Fibroblast of lung (primary cell): ENCODE measurements at places on chromosomes 4 and X. TPM values are rescaled to one million over a fixed set of nuclear protein-coding genes. Genes with fewer than 3 reads are reported as not detected.

The SPIN4 gene
- polyA plus RNA-seq, result 8.7 and 9.5 TPM in 2 replicates

- H3K4me1 ChIP-seq, result no peaks in the 10 kb centered on the region
- no peak overlapping the region for H3K4me3 ChIP-seq
- DNase-seq, result no peak
- no peaks in the 10 kb centered on the region for H3K36me3 ChIP-seq
- no peaks in the 10 kb centered on the region for H3K27me3 ChIP-seq
Observed at GRCh38 chrX:134804779-134805178, 146.5 kb upstream of the PLAC1 start.

- H3K36me3 ChIP-seq, result no peaks in the 10 kb centered on the region
- H3K4me1 ChIP-seq, result peaks cover 2% of the 10 kb centered on the region
- no peak overlapping the region for H3K27ac ChIP-seq
- no peak overlapping the region for H3K4me3 ChIP-seq
Observed at GRCh38 chrX:46860557-46860956, 23.7 kb downstream of the RP2 start.

DNA sequence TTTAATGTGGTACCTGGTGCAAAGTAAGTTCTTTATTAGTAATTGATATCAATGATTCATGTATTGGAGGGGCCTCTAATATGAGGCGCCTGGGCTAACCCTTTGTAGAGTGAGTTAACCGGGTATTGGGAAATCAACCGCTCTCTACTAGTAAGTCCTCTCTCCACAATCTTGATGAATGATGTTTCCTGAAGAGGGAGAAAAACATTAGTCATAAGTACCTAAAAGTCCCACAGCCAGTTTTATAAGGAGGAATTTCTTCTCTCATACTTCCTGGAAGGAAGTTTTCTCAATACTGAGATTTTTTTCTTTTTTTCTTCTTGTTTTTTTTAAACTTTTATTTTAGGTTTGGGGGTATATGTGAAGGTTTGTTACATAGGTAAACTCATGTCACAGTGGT, 62.3 kb downstream of the AGTR2 start:
- no peaks in the 10 kb centered on the region for H3K4me1 ChIP-seq
- H3K27me3 ChIP-seq, result no peaks in the 10 kb centered on the region

DNA sequence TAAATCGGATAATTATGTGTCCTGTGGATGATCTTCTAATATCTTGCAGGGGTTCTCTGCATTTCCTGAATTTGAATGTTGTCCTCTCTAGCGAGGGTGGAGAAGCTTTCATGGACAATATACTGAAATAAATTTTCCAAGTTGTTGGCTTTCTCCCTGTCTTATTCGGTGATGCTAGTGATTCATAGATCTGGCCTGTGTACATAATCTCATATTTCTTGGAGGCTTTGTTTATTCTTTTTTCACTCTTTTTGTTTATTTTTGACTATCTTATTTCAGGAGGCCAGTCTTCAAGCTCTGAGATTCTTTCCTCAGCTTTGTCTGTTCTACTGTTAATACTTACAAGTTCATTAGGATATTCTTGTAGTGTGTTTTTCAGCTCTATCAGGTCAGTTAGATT, 20.7 kb upstream of the CLGN start:
- no peaks in the 10 kb centered on the region for H3K27me3 ChIP-seq
- H3K27ac ChIP-seq, result no peak overlapping the region
- DNase-seq, result no peak
